ENCODE measurements at places on chromosomes 16 and 17.
A peak's percentile ranks its signal among the peaks of the same experiment; 100 is the strongest.

GRCh38 chr17:64091116-64091515 is 38.8 kb downstream of the ERN1 start:
- no peak for DNase-seq

GRCh38 chr16:49350265-49351095 is 23.1 kb upstream of the C16orf78 start:
- peak; percentile 70 for DNase-seq

DNA sequence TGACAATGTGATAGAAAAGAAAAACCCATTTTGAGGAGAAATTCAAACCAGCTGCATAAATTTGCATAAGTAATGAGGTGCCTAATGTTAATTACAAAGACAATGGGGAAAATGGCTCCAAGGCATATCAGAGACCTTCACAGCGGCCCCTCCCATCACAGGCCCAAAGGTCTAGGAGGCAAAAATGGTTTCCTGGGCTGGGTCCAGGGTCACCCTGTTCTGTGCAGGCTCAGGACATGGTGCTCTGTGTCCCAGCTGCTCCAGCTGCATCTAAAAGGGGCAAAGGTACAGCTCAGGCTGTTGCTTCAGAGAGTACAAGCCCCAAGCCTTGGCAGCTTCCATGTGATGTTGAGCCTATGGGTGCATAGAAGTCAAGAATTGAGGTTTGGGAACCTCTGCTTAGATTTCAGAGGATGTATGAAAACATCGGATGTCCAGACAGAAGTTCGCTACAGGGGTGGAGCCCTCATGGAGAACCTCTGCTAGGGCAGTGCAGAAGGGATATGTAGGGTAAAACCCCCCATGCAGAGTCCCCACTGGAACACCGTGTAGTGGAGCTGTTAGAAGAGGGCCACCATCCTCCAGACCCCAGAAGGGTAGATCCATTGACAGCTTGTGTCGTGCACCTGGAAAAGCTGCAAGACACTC is 40.6 kb downstream of the IKZF3 start:
- DNase-seq: no peak

GRCh38 chr16:56488035-56488434 is 31.8 kb downstream of the BBS2 start:
- no peak for DNase-seq

DNA sequence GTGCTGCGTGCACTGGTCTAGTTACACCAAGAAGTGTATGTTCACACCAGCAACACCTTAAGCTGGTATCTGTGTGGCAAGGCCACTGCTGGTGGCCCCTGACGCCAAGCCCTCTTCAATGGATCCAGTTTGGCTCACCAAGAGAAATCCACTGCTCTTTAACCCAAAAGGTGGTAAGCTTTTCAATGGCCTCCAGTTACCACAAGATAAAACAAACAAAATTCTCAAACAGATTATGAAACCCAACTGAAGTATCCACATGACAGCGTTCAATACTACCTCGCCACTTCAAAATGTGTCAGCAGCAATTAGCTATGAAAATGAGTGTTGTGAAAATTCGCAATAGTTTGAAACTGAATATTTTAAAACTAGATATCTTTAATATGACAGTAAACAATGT is 96.5 kb upstream of the AKTIP start:
- no peak for DNase-seq

- DNase-seq: peak; percentile 87
These were observed at the start of gene TNFRSF17 for GRCh38 chr16:11964761-11965551. Gene TNFRSF17, plus strand, starts transcription at chr16:11965210. Its CDS starts 115 bp downstream, at chr16:11965325.

DNA sequence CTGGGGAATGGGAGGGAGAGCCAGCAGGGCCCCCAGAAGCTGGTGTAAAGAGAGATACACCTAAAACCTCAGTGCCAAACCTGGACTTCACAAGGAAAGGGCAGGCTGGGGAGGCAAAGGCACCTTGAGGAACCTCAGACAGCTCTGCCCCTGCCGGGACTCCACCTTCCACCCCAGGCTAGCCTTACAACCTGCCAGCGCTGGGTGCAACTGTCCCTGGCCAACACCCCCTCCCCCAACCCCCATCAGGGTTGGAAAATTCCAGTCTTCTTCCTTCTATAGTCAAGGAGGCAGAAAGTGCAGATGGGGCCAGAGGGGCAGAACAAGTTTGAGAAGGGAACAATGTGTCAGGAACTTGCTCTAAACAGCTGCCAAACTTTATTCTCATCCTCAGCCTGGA is 2.2 kb downstream of the YBX2 start:
- DNase-seq: no peak

All from RPMI8226 (cell line).